ENCODE measurements at places on chromosomes 11 and 22.

- no peak for DNase-seq
Measured at GRCh38 chr11:75150879-75151278, at the start of gene SLCO2B1. SLCO2B1 (plus strand) TSS chr11:75151107; CDS start chr11:75151382, 275 bp downstream.

DNA sequence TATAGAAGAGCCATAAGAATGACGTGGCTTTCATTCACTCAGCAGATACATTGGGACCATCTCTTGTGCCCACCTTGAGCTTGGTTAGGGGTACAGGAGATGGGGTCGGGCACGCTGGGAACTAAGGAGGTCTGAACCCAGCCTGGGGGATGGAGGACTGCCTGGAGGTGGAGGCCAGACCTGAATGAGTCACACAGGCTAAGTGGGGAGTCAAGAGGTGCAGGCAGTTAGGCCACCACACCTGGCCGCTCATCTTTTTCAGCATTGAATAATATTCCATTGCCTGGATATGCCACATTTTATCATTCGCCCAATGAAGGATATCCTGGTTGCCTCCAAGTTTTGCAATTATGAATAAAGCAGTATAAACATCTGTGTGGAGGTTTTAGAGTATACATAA lies 3.8 kb upstream of the PPIL2 start:
- DNase-seq: no peak

DNA sequence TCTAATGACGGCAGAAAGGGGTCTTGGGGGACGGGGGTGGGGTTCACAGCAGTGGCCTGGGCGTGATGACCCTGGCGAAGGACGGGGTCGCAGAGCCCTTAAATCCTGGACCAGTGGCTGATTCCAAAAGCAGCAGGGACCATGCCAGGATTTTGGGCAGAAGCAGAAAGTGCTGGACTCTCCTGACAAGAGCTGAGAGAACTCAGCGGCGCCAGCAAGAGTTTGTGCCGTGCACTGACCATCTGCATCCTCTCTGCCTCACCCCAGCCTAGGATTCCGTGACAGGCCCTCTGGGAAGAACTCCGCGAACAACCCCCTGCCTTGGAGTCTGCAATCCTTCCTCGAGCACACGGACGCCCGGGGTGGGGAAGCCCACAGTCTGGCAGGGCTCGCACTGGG lies 644 bp upstream of the NDUFV1 start:
- no peak for DNase-seq

GRCh38 chr11:45924927-45925326 lies 2.5 kb downstream of the LARGE2 start:
- DNase-seq: no peak

DNA sequence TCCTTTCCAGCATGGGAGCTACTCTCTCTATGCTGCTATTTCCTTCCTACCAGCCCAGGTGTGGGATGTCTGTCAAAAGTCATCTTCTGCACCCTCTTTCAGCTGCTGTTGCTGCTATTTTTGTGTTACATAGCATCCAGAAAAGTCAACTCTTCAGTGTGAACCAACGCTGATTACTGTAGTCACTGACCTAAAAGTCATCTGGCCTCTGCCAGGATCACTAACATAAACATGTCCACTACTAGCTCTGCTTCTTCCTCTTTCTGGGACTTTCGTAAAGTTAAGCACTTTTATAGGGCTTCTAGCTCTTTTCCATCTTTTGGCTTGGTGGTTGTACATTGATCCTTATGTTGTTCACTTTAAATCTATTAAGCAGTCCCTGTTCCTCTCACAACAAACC lies 90.2 kb upstream of the CARD18 start:
- DNase-seq: no peak

GRCh38 chr11:16356057-16356760 lies at the start of gene SOX6:
SOX6 (minus strand) TSS chr11:16356546; CDS start chr11:16341248, 15,298 bp downstream.
- DNase-seq: no peak

DNA sequence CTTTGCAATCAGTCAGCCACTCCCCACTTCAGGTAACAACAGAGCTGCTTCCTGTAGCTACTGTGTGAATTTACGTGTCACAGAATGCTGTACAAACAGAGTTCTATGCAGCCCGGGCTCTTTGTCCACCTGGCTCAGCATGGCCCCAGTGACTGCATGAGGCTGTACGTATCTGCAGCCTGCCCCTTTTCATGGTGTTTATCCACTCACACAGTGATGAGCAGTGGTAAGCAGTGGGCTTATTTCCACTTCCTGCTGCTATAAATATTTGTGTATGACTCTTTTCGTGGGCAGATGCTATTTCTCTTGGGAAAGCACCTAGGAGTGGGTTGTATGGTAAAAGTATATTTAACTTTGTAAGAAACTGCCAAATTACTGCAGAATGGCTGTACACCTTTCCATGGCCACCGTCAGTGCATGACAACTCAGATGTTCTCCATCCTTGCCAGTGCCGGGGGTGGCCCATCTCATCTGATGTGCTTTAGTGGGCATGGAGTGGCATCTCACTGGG lies 43.3 kb downstream of the MYEOV start:
- DNase-seq: no peak

DNA sequence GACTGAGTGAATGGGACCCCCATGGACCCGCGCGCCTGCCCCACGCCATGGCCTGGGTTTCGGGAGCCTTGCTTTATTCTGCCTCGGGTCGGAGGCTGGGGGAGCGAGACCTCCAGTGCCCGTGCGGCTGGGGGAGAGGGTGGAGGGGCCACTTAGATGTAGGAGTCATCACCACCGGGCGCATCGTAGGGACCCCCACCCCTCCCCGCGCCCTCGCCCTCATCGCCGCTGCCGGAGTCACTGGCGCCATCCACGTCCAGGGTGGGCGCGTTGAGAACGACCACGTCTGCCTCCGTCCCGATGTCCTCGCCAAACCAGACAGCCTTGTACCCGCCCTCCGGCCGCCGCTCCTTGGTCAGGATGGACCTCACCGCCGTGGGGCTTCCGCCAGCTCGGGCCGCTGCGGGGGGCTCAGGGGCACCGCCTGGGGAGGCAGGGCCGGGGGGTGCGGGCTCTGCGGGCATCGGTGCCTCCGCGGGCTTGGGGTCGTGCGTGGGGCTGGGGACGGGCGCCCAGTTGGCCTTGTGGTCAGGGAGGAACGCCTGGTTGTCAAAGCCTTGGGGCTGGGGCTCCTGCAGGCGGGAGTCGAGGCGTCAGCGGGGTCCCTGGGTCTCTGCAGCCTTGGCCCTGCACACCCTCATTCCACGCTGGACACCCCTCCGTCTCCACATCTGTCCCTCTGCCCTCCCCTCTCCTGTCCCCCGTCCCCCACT lies 1.6 kb upstream of the IRF7 start:
- no peak for DNase-seq

DNA sequence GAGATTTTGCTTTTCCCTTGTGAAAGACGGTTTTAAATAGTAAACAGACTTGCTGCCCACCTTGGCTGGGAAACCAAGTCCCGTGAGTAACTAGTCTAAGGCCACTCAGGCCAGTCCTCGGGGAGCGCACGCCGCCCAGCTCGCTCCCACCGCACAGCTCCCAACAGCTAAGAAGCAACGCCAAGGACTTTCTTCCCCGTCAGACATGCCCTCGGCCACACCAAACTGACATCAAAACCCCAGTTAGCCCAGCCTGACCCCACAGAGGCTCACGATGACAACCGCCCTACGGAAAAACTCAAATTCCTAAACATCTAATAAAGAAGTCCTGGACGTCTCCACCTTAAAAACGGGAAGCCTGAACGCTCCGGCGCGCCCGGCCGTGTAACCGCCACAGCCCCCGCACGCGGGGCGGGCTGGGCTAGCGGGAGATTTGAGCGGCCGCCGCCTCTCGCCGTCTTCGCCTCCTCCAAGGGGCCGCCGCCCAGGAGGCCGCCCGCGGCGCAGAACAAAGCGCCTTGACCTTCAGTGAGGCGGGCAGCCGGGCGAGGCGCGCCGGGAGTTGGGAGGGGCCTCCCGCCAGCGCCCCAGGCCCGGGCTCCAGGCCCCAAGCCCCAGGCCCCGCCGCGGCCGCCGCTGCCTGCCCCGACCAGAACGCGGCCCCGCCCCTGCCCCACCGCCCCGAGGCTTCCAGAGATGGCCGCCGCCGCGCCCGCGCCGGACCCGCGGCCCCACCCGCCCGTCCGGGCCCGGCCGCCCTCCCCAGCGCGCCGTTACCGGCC lies 486 bp downstream of the NAP1L4 start:
- no peak for DNase-seq

DNA sequence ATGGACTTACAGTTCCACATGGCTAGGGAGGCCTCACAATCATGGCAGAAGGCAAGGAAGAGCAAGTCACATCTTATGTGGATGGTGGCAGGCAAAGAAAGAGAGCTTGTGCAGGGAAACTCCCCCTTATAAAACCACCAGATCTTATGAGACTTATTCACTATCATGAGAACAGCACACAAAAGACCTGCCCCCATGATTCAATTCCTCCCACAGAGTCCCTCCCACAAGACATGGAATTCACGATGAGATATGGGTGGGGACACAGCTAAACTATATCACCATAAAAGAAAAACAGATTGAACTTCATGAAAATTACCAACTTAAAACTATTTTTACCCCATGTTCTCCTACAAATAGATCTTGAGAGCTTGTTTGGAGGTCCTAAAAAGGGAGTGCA lies 19.6 kb downstream of the ENTHD1 start:
- DNase-seq: no peak

GRCh38 chr11:65554842-65555430 lies 3.2 kb downstream of the LTBP3 start:
- DNase-seq: no peak

DNA sequence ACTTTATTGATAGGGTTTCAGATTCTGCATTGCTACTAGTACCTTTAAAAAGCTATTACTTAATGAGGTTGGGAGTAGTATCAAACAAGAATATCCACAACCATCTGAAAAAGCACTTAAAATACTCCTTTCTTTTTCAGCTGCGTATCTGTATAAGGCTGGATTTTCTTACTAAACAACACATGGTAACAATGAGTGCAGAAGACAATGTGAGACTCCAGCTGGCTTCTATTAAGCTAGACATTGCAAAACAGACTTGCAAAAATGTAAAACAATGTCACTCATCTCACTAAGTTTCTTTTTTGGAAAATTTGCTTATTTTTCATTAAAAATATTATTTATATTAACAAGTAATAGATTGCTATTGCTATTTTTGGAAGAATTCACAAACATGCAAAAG lies 132.6 kb downstream of the WNT11 start:
- no peak for DNase-seq

DNA sequence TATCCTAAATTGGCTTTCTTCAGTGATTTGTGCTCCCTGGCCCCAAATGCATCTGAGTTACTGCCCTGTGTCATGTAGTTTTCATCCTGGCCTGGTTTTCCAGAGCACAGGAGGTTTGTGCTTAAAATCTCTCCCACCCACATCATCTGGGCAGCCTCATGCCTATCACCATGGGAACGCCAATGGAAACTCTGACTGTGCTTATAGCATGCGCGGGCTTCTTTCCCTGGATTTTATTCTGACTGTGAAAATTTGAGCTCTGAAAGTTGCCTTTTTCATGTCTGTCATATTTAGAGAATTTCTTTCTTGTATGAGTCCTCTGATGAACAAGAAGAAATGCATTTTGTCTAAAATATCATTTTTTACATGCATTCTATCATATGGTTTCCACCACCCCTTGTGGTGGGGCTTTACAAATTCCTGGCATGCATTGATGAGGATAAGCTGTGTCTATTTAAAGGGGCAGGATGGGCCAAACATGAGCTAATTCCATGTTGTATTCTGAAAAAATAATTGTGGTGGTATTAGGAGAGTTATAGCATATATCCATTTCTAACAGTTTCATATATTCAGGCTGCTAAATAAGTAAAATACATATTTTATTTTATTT lies 55.1 kb downstream of the IRAG1 start:
- DNase-seq: no peak

- no peak for DNase-seq
Measured at GRCh38 chr22:50545522-50546325, at the start of gene KLHDC7B. KLHDC7B (plus strand) TSS chr22:50545899; CDS start chr22:50546244, 345 bp downstream.

DNA sequence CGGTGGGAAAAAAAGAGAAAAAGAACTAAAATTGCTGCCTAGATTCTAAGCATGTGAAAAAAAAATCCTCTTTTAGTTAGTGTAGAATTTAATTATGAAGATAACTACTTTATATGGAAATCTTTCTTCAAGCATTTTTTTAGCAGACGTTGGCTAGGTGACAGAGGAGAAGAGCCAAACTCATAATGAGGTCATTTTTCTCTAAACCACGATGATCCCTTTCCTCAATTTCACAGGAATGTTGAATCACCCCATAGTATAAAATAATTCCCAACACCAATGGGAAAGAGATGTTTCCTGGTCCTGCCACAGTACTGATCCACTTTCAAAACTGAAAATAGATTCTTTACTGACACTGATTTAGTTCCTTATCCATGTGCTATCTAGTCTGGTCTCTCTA lies 319.8 kb downstream of the DLG2 start:
- no peak for DNase-seq

- DNase-seq: peak; percentile 85
Measured at GRCh38 chr11:113906038-113906437, 1.4 kb downstream of the HTR3B start.

GRCh38 chr11:134727204-134727603 lies 315.2 kb upstream of the B3GAT1 start:
- no peak for DNase-seq

- no peak for DNase-seq
Measured at GRCh38 chr22:17724241-17724640, 50.0 kb downstream of the BID start.

GRCh38 chr11:71198141-71198822 lies 54.1 kb downstream of the SHANK2 start:
- DNase-seq: no peak

DNA sequence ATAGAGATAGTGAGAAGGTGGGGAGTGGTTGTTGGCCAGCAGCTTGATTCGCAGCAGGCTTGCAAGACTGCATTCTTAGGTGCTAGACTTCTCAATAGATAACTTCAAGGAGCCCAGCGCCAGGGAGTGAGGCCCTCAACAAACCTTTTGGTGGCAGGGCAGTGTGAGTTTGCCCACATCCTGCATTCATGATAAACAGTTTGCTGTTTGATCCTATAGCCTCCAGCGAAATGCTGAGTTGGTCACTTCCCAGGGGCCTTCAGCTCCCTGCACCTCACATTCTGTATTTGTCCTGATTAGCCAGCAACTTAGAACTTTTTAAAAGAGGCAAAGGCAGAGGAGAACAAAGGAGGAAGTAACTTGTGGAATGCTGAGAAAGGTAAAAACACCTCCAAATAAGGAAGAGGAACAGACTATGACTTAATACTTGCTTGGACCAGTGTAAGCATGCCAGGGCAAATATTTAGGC lies 25.1 kb downstream of the OR10A6 start:
- DNase-seq: no peak

GRCh38 chr11:101241160-101241795 lies 111.7 kb upstream of the PGR start:
- DNase-seq: no peak

- no peak for DNase-seq
Measured at GRCh38 chr11:46741600-46742484, 22.8 kb downstream of the F2 start.

Data from T47D (cell line).